ENCODE measurements at places on chromosomes 6 and 20.

DNA sequence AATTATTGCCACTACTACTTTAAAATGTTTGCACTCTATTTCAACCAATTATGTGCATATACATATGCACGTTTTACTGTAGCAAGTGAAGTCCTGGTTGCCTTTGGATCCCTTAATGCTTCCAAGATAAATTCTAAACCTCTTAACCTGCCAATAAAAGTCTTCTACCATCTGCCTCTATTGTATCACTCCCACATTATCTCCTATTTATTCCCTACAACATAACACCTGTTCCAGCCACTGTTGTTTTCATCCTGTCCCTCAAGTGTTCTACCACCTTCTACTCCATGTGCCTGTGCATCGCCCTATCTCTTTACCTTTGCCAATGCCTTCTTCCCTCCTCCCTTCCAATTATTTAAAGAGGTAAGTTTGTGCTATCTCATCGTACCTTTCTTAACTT is 499.0 kb upstream of the RNF217 start:
- DNase-seq: no peak

GRCh38 chr20:48818481-48818987 is 9.3 kb downstream of the PREX1 start:
- no peak for DNase-seq

GRCh38 chr6:37051138-37052026 is 45.9 kb downstream of the FGD2 start:
- DNase-seq: peak; percentile 73

- peak; percentile 44 for DNase-seq
Observed at GRCh38 chr6:98384801-98385200, 449.6 kb upstream of the POU3F2 start.

DNA sequence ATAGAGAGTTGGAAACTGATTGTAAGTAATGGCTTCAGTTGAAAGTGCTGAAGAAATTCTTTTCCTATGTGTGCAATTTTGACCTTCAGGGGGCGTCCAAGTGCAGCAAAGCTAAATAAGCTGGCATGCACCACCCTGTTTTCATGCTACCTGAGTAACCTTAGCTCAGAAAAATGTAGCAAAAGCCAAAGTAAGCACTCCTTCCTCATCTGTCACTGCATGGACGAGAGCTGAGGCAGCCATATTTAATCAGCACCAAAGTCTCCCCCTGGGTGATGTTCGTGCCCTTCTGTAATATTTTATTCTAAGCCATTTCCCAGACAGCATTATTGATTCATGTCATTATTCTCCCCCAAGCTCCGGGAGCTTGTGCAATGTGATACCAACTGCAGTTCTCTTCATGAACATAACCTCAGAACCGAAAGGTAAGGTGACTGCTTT is 123.1 kb downstream of the RPS12 start:
- DNase-seq: peak; percentile 49

- DNase-seq: no peak
Observed at GRCh38 chr6:2957696-2958330, 13.6 kb downstream of the SERPINB6 start.

- peak; percentile 51 for DNase-seq
Observed at GRCh38 chr6:11236076-11236750, 3.7 kb upstream of the NEDD9 start.

- DNase-seq: no peak
Observed at GRCh38 chr6:67496191-67496590, 1138.9 kb upstream of the ADGRB3 start.

- DNase-seq: no peak
Observed at GRCh38 chr6:29696147-29697125, 15.5 kb upstream of the ZFP57 start.

- peak; percentile 60 for DNase-seq
Observed at GRCh38 chr6:138162111-138162954, 594 bp downstream of the ARFGEF3 start.

DNA sequence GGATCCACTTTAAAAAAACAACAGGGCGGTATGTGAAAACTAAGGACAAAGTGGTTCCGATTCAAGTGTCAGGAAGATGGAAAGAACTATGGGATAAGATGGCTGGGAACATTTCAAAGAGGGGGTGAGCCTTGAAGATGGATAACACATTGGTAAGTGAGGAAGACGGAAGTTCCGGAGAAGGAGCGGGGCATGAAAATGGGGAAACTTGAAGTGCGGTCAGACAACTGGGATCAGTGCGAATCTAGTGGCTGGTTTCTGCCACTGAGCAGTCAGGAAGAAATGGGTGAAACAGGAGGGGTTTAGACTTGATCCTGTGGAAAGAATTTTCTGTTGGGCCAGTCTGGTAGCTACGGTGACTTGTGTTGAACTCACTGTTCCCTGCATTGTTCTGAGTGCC is 1.2 kb downstream of the NAA20 start:
- no peak for DNase-seq

Measured in Caki2 (cell line).